ENCODE measurements at places on chromosomes 6 and 20.

GRCh38 chr6:127641905-127642304 lies 64.9 kb downstream of the C6orf58 start:
- peak; percentile 6 for DNase-seq

DNA sequence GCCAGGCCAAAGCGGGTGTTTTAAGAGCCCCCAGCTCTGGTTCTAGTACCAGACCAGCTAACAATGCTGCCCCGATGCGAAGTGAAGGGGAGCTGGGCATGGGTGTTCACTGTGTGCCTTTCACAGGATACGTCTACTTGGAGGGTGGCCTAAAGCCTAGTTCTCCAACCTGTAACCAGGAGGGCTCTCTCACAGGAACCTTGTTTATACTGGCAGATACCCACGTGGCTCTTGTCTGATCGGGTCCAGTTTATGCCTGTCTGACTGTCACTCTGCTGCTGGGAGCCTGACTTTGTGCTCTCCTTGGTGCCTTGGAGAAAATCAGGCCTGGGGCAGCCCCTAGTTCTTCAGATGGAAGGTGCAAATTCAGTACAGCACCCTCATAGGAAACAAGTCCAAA lies 60.2 kb upstream of the RNF144B start:
- no peak for DNase-seq

- peak; percentile 84 for DNase-seq
These were observed 635 bp upstream of the C20orf203 start for GRCh38 chr20:32674362-32674789.

GRCh38 chr6:110596354-110596753 lies 119.9 kb upstream of the SLC22A16 start:
- DNase-seq, result no peak

DNA sequence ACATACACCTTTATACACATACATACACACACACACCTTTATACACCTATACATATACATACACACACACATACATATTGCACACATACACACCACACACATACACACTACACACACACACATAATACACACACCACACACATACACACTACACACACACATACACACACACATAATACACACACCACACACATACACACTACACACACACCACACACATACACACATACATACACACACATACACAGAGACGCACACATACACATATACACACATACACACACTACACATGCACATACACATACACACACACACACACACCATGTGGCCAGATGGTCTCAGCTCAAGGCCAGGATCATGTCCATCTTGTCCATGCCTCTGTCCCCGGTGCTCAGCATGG lies 25.7 kb downstream of the BPIFB1 start:
- no peak for DNase-seq

GRCh38 chr6:16354692-16355091 lies 116.3 kb downstream of the GMPR start:
- no peak for DNase-seq

- no peak for DNase-seq
These were observed 109.3 kb downstream of the TCP11 start for GRCh38 chr6:35031611-35032529.

- DNase-seq, result no peak
These were observed 167.6 kb downstream of the PTPRT start for GRCh38 chr20:43022081-43022480.

- peak; percentile 41 for DNase-seq
These were observed 77.8 kb downstream of the CD164 start for GRCh38 chr6:109304284-109305015.

DNA sequence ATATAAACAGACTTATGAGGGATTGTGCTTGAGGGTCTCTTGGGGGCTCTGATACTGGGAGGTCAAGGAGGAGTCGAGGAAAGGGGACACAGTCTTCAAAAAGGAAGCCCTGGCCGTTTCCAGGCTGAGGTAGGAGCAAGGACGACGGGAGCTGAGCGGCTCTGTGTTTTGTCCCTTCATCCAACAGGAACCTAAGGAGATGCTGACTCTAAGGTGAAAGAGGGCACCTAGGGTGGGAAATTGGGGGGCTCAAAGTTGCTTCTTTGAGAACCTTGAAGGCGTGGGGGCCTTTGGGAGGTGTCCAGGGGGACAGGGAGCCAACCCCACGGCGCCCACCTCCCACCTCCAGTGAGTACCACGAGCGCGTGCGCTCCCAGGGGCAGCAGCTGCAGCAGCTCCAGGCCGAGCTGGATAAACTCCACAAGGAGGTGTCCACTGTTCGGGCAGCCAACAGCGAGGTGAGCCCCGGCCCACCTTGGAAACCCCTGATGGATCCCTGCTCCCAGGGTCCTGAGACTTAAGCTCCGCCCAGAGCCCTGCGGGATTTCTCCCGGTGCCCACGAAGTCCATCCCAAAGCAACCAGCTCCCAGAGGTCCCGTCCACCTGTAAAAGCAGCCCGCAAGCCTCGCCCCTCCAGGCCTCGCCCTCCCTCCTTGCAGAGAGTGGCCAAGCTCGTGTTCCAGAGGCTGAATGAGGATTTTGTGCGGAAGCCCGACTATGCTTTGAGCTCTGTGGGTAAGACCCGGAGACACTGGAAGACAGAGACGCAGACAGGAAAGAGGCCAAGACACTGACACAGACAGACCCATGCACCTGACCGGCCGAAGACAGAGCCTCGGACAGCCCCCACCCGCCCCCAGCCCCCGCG lies 2.9 kb downstream of the SPAG4 start:
- DNase-seq, result peak; percentile 26

DNA sequence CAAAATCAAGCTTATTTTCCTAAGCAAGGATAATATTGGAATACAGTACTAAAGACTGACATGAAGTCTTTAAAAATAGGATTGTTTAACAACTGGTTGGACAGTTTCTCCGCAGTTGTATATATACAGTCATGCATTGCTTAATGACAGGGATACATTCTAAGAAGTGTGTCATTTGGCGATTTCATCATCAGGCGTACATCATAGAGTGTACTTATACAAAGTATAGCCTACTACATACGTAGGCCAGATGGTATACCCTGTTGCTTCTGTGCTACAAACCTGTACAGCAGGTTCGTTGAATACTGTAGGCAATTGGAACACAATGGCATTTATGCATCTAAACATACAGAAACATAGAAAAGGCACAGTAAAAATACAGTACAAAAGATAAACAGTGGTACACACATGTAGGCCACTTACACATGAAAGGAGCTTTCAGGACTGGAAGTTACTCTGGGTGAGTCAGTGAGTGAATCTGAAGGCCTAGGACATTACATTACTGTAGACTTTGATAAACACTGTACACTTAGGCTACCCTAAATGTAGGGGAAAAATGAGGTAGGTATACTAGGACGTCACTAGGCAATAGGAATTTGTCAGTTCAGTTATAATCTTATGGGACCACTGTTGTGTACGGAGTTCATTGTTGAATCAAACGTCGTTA lies 20.1 kb downstream of the HECA start:
- DNase-seq, result no peak

DNA sequence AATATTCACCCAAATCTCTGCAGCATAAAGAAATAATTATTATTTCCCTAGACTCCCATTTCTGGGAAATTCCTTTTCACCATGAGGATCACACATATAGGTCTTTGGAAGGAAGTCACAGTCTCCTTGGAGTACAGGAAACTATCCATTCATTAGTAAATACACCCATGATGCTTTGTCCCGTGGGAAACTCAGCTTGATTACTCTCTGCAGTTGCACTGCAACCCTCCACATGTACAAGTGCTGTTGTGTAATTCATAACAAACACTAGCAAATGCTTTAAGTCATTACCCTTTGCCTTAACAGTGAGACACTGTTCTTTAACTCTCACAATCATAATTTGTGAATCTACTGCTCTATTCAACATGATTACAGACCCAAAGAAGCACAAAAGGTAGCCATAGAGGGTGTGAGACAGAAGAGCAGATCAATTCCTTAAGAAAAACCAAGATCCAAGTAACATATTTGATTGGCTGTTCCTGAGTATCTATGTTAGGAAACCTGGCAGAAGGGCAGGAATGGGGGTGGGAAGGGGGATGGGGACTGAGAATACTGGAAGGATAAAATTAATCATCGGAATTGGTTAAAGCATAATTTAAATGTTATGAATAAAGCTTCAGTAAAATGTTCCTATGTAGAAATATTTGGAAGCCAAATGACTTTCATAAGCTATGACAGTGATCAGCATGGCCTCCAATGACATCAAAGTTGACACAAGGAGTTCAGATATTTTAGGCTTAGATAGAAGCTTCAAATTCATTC lies 268.0 kb downstream of the HACE1 start:
- DNase-seq, result no peak

DNA sequence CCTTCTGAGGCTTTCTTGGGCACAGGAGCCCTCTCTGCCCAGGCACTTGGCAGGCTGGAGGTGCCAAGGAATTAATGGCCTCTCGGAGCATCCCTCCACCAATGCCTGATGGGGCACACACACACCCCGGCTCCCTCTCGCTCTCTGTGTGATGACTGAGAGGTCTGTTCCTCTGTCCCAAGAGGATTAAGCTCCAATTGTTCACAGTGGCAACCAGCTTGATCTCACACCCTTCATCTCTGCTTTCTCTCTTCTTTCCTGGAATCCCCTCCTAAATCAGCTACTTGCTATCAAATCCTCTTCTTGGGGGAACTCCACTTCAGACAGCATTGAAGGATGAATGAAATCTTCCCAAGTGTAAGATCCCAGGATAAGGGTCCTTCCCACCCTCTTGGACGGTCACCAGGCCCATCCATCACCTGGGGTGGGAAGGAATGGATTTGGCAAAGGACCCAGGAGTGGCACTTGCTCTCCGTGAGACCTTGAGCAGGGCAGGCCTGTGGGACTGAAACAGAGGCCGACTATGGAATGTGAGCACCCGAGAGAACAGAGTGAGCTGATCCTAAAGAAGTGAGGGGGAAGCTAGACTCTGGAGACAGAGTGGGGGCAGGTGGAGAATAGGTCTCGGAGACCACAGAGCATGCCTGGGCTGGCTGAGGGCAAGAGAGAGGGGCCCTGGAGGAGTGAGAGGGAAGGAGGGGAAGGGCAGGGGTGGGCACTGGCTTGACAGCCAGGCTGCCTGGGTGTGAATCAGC lies 93.6 kb downstream of the GRM4 start:
- DNase-seq, result no peak

GRCh38 chr6:34438705-34439104 lies 12.8 kb upstream of the RPS10 start:
- DNase-seq, result no peak

GRCh38 chr6:126807876-126808275 lies 310.6 kb upstream of the RSPO3 start:
- no peak for DNase-seq

DNA sequence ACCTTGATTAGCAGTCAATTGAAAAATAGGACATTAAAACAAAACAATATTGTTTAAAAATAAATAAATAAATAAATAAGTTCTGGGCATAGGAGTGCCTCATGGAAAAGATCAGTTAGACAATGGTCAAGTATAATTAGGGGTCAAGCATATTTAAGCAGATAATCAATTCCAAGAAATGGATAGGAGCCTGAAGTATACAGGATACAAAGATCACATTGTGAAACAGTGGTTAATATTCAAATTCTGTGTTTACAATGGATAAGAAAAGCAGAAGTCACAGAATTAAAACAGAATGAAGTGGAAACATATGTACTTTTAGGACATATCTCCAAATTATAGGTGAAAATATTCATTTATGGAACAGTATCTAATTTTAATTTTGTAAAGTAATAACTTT lies 1028.6 kb upstream of the CITED2 start:
- no peak for DNase-seq

DNA sequence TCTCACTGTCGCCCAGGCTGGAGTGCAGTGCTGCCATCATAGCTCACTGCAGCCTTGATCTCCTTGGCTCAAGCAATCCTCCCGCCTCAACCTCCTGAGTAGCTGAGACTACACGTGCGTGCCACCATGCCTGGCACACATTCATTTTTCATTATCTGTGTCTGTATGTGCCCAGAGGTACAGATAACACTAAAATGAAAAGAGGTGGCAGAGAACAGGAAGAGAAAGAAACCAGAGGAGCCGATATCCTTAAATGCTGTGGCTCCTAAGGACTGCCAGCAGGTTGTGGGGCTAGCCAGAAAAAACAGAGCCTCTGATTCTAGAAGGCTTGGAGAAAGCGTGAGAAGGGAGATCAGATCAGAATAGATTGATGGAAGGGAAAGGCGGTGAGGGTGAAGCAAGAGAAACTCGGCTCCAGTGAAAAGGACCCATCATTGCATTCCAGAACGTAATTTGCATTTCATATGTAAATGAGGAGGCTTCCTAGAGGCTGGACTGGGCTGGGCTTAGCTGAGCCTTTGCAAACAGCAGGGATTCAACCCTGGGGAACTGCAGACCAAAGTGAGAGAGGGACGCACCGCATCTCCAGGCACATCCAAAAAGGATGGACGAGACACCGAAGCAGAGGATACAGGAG lies 64.2 kb downstream of the GCNT2 start:
- no peak for DNase-seq

DNA sequence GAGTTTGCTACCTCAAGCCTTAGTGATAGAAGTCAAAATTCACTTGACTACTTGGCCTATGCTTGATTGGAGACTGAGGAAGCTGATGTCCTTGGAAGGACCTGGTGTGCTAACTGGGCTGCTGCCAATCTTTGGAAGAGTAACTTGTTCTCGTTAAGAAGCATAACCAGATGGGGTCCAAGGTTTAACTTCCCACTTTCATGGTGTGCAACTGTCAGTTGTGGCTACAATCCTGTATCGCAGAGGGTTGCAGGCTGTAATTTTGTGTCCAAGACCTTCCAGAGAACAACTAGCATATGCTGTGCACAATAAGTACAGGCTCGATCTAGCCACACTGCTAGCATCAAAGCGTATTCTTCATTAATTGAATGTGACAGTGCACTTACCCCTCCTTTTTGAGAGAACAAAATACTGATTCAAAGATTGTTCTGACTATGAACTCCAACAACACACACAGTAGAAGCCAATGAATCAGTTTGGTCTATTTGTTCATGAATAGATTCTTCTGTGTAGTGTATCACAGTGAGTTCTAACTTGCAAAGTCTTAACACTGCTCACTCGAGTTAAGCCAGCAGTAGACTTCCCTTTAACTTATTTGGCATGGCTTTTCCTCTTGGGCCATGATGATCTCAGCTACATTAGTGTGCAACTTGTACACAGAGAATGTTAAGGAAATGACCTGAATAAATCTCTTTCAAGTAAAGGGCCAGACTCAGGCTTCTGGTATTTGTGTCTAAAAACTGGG lies 15.8 kb upstream of the PLCB1 start:
- DNase-seq, result no peak

DNA sequence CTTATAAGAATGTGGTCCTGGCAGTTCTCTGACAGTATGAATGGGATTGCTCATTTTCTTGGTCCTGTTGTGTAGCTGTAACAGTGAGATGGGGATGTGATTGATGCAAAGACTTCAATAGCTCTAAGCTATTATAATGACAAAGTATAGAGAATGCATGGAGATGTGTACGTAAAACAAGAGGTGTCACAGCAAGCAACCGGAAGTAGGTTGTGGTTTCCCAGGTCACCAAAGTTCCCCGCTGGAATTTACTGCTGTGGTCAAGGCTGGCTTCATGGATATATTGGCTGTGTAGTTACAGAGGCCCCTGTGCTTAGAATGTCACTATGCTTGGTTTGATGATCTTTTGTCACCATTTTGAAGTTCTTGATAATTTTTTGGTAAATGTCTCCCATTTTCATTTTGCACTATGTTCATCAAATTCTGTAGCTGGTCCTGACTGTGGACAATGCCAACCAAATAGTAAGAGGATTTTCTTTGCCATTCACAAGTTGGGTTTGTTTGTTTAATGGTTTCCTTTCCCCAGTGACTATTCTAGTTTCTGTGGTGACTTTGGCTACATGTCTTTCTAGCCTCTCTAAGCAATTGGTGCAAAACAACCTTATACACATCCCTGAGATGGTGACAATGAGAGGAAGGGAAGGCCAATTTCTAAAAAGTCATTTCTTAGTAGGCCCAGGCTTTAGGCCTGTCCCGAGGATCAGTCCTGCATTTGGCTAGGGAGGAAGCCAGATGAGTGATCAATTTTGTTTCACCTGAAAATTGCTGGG lies 10.5 kb downstream of the DNAH8 start:
- no peak for DNase-seq
